Panc1 (cell line): ENCODE measurements at places on chromosomes 7 and 10. TPM values are rescaled to one million over a fixed set of nuclear protein-coding genes. Genes with fewer than 3 reads are reported as not detected.

Gene PILRA
- 4.8 TPM for total RNA-seq

Gene CLEC5A
- total RNA-seq = not detected

GRCh38 chr7:134451656-134452055 lies 7.2 kb downstream of the AKR1B1 start:
- DNase-seq = no peak

- no peak for DNase-seq
Measured at GRCh38 chr7:66837007-66837406, 84.0 kb upstream of the TMEM248 start.

- no peak for DNase-seq
Measured at GRCh38 chr7:47216439-47216838, 365.5 kb downstream of the TNS3 start.

- DNase-seq = no peak
Measured at GRCh38 chr7:36621396-36621795, 102.9 kb downstream of the AOAH start.

GRCh38 chr7:22348379-22348778 lies 8.6 kb downstream of the RAPGEF5 start:
- no peak for DNase-seq
